ENCODE measurements at places on chromosomes 1 and 21.

- DNase-seq, result no peak
Measured at GRCh38 chr1:8704866-8705506, 112.5 kb downstream of the RERE start.

DNA sequence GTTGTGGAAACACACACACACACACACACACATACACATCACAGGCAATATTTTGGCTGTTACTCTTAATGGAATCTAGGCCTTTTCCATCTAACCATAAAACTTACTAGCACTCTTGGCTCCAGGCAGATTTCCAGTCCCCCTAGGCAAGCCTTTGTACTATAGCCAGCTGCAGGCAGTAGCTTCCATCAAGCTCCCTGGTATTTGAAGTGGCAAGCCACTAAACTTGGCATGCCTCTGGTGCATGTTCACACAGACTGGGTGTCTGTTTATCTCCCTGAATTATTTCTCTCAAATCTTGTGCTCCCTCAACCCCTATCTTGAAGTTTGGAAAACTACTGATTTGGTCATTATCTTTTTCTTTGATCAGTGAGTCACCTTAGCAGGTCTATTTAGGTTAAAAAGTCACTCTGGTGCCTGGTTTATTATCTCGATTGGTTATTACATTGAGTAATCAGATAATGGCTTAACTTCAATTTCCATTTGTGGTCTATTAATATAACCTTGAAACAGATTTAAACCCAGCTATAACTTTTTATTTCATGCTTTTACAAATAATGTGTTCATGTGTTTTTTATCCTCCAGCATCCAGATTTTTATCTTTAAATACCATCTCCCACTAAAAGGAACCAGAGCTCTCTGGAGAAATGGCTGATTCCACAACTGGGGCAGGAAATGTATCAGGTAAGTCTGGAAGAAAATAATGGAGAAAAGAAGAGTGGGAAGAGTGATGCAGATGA lies 2.7 kb upstream of the RBM15 start:
- DNase-seq, result no peak

DNA sequence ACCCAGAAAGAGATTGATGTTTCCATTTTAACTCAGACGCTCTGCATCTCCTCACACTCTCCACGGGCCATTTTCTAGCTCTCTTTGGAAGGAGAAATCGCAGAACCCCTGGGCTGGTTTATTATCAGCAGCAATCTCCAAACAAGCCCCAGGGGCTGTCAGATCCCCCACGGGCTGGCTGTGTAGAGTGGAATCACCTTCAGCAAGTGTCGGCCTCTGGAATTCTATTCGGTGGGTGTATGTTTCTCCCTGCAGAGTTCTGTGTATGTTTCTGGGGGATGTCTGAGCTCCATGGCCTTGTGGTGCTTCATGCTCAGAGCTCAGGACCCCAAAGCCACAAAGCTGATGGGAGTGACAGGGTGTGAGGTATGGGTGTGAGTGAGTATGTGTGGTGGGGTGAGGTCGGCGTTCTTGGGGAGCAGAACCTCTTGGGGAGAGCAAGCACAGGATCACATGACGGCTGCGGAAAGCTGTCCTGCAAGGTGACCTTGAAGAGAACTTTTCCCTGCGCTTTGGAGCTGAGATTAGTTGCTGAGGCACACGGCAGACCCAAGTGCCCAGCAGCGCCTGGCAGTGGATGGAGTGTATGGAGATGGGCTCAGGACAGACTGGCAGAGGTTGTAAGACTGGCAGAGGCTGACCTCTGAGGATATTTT lies 489 bp downstream of the ACOT11 start:
- DNase-seq, result no peak

- no peak for DNase-seq
Measured at GRCh38 chr1:6460301-6461050, 5.5 kb downstream of the TNFRSF25 start.

GRCh38 chr1:211352985-211353515 lies 26.4 kb downstream of the TRAF5 start:
- DNase-seq, result no peak

GRCh38 chr1:29991025-29991424 lies 732.4 kb downstream of the MATN1 start:
- DNase-seq, result no peak

DNA sequence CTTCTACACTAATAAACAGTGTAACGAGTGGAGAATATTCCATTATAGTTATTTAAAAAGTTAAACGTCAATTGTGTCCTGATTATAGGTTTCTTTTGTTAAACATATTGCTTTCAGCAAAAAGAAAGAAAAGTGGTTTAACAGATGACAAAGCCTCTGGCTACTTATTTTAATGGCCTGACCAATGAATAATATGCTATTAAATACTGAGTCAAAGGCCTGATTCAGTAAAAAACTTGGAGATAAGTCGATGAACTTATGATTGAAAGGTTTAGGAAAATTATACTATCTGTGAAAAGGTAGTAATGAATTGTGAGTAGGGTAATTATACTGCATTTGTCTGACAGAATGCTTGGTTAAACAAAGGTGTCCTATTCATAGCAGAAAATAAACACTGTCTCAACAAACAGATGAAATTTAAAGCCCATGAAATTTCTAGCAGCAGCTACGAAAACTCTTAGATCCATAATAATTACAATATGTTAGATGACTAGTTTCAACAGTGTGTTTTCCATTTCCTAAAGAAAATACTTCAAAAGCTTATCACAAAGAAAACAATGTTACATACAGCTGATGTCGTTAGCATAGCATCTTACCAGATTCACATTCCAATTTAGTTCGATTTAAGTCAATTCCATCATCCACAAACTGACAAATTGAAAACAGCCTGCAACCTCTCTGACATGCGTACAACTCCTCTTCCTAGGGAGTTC lies 6.2 kb downstream of the TMEM59 start:
- no peak for DNase-seq

DNA sequence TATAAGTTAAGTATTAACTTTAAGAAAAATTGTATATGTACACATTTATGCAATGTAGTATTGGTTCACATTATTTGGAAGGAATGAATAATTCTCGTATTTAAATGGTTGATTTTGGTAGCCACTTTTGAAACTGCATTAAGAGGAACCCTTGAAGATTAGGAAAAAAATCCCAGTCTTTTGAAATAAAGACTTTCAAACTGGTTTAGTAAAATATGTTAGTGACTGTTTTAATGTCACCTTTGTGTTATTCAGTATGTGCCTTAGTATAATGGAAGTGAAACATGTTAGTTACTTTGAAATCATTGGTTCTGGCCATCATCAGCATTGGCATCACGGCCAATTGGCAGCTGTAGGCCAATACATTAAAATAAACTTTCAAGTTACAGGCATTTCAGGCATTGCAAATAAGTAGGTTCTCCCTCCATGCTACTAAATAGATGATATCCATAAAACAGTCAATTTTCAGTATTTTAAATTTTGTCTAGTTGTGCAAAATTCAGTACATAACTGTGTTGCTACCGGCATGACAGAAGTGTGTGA lies 4.4 kb downstream of the MIER1 start:
- no peak for DNase-seq

GRCh38 chr21:18164933-18165332 lies 79.7 kb upstream of the CHODL start:
- no peak for DNase-seq
